ENCODE measurements at places on chromosomes 2 and 18.
A peak's percentile ranks its signal among the peaks of the same experiment; 100 is the strongest.

DNA sequence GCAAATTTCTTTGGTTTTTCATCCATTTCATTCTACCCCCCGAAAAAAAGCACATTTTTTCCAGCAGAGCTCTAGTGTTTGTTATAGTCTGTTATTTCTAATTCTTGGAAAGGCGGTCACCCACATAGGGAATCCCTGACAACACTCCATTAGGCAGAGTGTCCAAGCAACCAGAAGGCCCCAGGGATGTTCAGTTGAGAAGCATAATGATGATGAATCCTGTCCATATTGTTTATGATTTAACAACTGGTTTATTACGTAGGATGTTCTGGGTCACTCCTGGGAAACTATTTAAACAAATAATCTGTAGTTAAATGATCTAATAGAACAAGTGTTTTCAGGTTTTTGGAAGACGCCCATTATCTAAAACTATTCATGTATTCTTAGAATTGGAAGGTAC lies 388.7 kb downstream of the TNS1 start:
- no peak for DNase-seq

DNA sequence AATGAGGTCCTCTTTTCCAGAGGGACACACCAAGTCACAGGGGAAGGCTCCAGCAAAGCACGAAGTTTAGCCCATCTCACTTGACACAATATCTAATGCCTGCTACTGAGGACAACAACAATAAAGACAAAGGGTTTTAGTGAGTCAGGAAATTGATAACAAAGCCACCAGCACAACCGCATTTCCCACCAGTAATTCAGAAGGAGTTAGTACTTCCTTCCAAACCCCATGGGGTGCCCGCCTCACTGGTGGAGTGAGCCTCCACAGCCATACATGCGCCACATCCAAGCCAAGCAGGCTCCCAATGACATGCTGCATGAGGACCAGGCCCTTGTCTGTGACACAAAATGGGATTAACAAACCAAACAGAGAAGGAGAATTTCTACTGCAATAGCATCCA lies 40.1 kb downstream of the MRPL35 start:
- no peak for DNase-seq

GRCh38 chr2:6418291-6418690 lies 447.4 kb downstream of the CMPK2 start:
- DNase-seq: no peak

GRCh38 chr18:58996131-58996641 lies 131.5 kb downstream of the ZNF532 start:
- no peak for DNase-seq

- no peak for DNase-seq
These were observed at the start of gene PARD3B for GRCh38 chr2:204544961-204545860. Gene PARD3B (plus strand): TSS chr2:204545475. CDS start chr2:204546000, 525 bp downstream.

- no peak for DNase-seq
These were observed 69.0 kb downstream of the IL1R2 start for GRCh38 chr2:102060792-102061191.

- no peak for DNase-seq
These were observed 89.1 kb upstream of the KLF7 start for GRCh38 chr2:207254591-207255464.

DNA sequence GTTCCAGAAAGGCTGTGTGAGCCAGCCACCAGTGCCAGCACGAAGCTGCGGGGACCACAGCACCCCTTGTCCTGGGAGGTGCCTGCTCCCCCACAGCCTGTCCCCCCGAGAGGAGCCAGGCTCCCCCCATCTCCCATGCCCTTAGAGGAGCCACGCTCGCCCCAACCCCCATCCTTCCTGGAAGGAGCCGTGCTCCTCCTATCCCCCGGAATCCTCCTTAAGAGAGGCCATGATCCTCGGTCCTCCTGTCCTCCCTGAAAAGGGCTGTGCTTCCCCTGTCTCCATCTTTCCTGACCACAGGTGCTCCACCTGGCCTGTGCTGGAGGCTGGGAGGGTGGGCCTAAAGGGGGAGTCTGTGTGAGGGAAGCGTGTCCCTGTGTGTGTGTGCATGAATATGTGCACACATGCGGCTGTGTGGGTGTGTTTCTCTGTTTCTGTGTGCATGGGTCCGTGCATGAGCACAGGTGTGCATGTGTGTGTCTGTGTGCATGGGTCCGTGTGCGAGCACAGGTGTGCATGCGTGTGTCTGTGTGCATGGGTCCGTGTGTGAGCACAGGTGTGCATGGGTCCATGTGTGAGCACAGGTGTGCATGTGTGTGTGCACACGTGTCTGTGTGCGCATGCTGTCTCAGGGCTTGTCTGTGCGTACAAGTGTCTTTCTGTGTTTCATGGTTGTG lies 80.3 kb downstream of the RTP5 start:
- no peak for DNase-seq

GRCh38 chr2:42693013-42693615 lies 70.8 kb downstream of the OXER1 start:
- no peak for DNase-seq

GRCh38 chr18:27959101-27959500 lies 217.8 kb downstream of the CDH2 start:
- DNase-seq: no peak

GRCh38 chr2:63058144-63058920 lies 7.7 kb downstream of the OTX1 start:
- no peak for DNase-seq

DNA sequence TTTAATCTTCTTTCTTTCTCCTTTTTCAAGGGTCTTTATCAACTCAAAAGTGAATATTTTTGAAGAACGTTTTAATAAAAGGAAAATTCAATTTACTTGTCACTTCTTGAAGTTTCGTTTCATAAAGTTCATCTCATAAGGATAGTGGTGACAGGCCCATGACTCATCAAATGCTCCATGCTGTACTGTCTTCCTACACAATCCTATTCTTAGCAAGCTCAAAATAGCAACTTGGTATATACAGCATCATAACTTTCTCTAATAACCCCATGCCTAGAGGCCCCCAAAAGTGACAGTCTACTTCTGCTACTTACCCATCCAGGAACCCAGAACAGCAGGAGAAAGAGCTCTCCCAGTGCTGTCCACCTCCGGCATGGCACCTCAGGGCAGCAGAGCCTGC lies 7.7 kb downstream of the FBXO15 start:
- DNase-seq: no peak

DNA sequence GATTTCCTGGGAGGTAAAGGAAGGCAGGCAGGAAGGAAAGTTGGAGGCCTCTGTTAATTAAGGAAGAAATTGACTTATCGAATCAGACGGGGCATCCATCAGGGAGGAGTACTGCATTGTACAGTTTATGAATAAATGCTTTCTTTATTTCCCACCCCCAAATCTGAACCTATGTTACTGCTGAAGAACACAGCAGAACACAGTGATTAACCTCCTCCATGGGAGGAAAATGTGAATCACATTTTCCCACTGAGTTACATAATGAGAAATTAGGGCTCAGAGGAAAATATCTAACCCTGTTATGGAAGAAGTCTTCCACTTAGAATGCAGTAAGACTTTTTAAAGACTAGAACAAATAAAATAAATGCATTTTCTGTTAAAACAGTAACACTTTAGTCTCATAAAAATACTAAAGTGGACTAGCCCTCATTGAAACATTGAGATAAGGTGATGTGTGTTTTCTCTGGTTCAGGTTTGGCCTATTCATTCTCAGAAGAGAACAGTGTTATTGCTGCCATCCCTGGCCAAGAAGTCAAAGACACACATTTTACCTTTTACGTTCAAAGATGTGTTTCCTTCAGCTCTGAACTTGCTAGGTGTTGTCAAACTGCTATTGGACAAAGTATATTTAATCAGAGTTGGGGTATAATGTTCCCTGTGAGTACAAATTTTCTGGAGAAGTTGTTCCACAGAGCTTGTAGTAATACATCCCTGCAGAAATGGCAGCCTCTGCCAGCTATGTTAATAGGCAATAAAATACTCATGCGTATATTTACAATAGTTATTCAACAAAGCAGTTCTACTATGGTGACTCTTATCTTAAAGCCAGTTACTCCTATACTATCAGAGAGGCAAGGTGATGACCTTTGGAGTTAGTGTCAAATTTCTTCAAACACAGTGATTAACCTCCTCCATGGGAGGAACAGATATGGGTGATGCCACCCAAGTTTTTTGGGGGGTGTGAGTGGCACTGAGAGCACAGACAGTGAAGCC lies 11.1 kb downstream of the DNAH6 start:
- no peak for DNase-seq

- DNase-seq: no peak
These were observed 10.5 kb downstream of the ACSL3 start for GRCh38 chr2:222871291-222871690.

- no peak for DNase-seq
These were observed 59.2 kb upstream of the ATL2 start for GRCh38 chr2:38436227-38436664.

- no peak for DNase-seq
These were observed 468 bp upstream of the SATB2 start for GRCh38 chr2:199458009-199458805.

DNA sequence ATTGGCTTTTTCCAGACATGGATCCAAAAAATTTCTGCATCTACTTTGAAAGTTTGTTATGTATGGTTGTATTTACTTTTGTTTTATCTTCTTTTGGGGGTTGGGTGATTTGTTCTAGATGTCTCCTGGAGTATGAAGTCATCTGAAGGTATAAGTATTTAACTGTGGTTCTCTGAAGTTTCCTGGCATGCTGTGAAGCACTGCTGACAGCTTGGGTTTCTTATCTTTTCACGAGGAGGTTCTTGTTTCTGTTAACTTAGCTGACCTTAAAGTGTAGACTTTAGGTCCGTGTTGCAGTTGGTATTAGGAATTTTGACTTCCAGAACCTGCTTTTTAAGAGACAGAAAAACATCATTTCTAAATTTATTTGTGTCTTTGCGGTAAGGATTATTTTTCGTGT lies 15.9 kb downstream of the GLS start:
- no peak for DNase-seq

DNA sequence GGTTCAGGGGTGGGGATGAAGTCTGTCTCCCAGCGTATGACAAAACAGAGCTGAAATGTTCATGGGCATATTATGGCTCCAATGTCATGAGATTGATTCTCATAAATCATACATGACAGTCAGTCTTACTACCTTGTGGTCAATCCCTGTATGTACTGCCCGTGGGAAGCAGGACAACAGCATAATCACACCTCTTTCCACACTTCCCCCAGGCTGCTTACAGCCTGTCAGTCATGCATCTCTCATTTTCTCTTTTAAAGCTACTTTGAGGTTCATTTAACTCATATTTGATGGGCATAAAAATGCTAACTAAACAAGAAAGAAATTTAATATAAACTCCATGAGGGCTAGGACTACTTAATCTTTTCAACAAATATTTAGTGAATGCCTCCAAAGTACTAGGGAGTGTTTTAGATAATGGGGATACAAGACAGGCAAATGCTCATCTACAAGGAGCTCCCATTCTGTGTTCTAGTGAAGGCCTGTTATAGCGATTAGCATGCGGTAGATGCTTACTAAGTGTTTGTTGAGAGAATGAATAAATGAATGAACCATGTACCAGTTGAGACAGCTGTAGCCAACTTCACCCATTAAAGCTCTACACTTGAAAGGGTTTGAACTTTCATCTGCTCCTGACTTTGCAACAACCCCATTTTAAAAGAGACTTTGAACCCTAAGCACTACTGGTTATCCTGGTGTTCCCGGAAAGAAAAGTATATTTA lies 89.1 kb downstream of the ALPK2 start:
- no peak for DNase-seq

DNA sequence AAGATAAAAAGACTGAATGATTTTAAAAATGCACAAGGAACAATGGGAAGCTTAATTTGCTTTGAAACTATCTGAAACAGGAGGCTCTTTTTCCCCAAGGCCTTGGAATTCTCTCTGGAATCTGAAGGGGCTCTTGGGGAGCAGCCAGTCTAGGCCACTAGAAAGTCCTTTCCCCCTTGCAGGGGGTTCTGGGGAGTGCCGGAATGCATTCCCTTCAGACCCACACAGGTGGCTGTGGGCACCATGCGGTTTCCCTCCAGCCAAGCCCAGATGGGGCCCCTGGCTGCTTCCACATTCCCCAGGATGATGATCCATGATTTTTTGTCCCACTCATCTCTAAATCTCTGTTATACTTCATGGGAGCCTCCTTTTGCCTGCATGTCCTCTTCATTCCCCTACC lies 10.7 kb downstream of the GPR45 start:
- no peak for DNase-seq

DNA sequence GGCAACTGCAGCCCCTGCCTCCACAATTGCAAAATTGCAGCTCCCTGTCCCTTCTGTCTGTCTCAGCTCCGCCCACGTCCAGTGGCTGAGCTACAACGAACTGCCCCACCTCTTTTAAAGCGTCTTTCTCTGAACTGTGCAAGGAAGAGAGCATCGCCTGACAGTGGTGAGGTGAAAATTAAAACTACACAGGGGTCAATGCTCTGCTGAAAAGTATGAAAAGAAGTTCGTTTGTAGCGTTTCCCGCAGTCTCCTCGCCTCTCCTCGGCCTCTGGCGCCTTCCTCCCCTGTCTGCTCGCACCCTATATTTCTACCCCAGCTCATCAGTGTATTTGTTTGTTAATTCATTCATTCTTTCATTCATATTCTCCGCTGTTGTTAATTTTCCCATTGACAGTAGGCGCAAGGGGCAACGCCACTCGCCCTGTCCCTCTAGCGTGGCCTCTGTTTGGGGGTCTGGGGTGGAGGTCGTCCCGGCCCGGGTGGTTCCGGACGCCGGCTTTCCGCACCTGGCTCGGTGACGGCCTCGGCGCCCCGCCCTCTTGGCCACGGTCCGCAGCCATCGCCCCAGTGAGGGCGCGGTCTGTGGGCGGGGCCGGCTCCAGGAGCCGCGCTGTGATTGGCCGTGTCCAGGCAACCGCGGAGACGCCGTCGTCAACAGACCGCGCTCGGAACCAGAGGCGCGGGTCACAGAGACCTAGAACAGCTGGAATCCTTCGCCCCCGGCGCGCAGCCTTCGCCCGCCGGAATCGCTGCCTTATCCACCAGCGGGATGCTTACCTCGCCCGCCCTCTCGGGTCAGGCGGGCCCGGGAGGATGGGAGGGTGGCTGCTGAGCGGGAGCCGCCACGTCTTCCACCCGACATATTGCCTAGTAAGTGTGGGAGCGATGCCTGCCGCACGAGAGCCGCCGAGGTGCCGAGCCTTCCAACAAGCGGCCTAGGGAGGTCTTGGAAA lies at the start of gene VWA3B:
VWA3B (plus strand) TSS at position 677 of the 956 bp plus-strand sequence. CDS start 5,926 bp downstream, outside the sequence.
- DNase-seq: peak; percentile 11

- no peak for DNase-seq
These were observed 55.0 kb upstream of the SPRED2 start for GRCh38 chr2:65487404-65487803.

- no peak for DNase-seq
These were observed 136.2 kb downstream of the SLC8A1 start for GRCh38 chr2:40315683-40316082.

GRCh38 chr2:47145466-47145865 lies 9.6 kb downstream of the STPG4 start:
- no peak for DNase-seq

GRCh38 chr2:163656622-163657280 lies 79.1 kb downstream of the FIGN start:
- DNase-seq: no peak
